ENCODE measurements at places on chromosomes 16 and 17. TPM values are rescaled to one million over a fixed set of nuclear protein-coding genes. Genes with fewer than 3 reads are reported as not detected.

- DNase-seq = no peak
Measured at GRCh38 chr17:1002771-1003555, 6.0 kb downstream of the TIMM22 start.

DNA sequence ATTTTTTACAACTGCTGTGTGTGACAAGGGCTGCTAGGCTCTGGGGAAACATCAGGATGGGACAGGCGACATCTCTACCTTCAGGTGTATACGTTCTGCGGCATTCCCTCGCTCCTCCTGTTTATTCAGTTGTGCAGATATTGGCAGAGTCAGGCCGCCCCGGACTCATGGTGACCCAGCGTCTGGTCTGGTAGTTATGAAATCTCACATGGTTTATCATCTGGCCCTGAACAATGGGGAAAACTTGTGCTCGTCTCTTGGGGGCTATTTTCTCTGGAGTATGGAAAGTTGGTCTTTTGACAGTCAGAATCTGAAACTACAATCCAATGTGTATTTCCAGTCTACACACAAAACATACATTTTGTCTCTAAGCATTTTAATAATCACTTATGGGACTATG lies 3.3 kb downstream of the MARCHF10 start:
- no peak for DNase-seq

WSCD1 gene
- 1.8 TPM for total RNA-seq

ATMIN gene
- total RNA-seq = 30.7 TPM

- DNase-seq = no peak
Measured at GRCh38 chr17:11182430-11182829, 58.6 kb upstream of the SHISA6 start.

GRCh38 chr16:24514096-24514495 lies 25.3 kb upstream of the RBBP6 start:
- DNase-seq = no peak

- DNase-seq = no peak
Measured at GRCh38 chr16:53982631-53983042, 278.7 kb downstream of the FTO start.

GRCh38 chr17:73592501-73592961 lies 51.7 kb downstream of the SDK2 start:
- no peak for DNase-seq

DNA sequence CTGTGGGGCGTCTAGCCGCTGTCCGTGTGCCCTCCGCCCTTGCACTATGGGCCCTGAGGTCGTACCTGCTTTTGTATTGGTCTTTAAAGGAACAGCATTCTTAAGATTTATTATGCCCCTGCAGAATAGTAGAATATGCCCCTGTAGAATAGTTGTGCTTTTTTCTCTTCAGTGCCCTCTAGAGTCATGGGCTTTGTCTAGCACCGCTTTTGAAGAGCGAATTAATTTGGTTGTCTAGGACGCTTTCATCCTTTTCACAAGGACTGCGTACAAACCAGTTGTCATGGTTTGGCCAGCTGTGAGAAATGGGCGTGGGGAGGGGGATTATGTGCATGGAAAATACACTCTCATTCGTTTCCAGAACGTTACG lies 621 bp downstream of the CEP95 start:
- no peak for DNase-seq

DNA sequence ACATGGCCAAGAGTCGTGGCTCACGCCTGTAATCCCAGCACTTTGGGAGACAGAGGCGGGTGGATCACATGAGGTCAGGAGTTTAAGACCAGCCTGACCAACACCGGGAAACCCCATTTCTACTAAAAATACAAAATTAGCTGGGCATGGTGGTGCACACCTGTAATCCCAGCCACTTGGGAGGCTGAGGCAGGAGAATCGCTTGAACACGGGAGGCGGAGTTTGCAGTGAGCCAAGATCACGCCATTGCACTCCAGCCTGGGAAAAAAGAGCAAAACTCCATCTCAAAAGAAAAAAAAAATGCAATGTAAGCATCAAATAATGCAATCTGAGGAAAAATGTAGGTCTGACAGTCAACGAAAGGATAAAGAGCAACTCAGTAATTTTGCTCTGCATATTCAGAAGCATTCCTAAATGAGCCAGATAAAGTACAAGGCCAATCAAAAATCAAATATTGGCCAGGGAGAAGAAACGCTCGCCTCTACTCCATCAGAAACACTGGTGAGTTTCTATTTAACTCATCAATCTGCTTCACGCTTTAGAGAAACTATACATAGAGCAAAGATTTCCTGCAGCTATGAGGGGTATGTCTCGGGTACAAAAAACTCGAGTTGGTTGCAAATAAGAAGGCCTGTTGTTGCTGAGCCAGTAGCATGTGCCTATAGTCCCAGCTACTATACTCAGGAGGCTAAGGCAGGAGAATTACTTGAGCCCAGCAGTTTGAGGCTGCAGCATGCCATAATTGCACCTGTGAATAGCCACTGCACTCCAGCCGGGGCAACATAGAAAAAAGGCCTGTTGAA lies 3.7 kb downstream of the TXNDC11 start:
- no peak for DNase-seq

TBC1D3E gene
- total RNA-seq = not detected

ITGAX gene
- total RNA-seq = not detected

MYOCD gene
- 0.34 TPM for total RNA-seq

DNAAF8 gene
- total RNA-seq = 1.4 TPM

DNA sequence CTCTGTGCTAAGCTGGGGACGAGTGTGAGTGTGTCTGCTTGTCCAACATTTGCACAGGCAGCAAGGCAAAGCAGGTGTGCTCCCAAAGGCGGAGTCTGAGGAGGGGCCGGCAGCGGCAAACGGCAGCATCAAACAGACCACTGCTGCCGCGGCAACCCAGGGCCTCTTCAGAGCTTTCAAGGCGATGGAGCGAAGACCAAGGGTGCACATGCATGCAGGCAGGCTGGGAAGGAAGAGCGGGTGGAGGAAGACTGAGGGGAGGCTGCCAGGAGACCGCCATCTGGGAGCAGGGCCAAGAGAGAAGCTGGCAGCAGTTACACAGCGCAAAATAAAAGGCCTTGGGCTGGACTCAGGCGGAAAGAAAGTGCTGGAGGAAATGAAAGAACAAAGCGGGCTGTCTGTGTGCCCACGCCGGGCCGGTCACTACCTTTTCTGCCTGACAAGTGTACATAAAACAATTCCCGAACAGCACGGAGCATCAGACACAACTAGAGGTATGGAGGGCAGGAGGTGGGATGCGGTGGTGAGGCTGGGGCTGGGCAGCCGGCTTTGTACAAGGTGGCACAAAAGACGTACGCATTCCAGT lies 8.5 kb downstream of the TIMM22 start:
- DNase-seq = no peak

KRTAP17-1 gene
- total RNA-seq = 81.5 TPM

VASN gene
- total RNA-seq = 10.8 TPM

- no peak for DNase-seq
Measured at GRCh38 chr17:69088643-69089200, 28.0 kb upstream of the ABCA9 start.

DNA sequence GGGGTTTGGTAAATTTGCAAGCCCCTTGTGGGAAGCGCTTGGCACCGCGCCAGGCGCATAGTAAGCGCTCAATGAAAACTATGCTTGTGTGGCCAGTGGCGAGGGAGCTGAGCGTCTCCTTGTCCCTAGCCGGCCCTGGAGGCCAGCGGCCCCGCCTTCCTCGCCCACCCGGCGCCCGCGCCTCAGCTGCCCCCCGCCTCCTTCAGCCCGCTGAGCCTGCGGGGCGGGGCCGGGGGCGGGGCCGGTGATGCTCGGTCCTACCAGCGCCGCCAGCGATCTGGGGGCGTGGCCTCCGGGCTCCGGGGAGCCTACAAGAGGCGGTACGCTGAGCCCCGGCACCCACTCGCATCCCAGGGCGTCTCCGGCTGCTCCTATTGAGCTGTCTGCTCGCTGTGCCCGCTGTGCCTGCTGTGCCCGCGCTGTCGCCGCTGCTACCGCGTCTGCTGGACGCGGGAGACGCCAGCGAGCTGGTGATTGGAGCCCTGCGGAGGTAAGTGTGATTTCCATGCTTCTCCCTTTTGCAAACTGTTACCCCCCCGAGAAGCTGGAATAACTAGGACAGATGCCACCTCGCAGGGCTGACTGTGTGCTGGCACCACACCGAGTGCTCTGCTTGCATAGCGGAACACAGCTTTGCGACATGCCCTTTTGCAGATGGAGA lies at the start of gene CRISPLD2:
Gene CRISPLD2, plus strand, starts transcription at position 342 of the 661 bp plus-strand sequence. CDS start 18,511 bp downstream, outside the sequence.
- peak; percentile 94 for DNase-seq

TBC1D16 gene
- 24.7 TPM for total RNA-seq

DNA sequence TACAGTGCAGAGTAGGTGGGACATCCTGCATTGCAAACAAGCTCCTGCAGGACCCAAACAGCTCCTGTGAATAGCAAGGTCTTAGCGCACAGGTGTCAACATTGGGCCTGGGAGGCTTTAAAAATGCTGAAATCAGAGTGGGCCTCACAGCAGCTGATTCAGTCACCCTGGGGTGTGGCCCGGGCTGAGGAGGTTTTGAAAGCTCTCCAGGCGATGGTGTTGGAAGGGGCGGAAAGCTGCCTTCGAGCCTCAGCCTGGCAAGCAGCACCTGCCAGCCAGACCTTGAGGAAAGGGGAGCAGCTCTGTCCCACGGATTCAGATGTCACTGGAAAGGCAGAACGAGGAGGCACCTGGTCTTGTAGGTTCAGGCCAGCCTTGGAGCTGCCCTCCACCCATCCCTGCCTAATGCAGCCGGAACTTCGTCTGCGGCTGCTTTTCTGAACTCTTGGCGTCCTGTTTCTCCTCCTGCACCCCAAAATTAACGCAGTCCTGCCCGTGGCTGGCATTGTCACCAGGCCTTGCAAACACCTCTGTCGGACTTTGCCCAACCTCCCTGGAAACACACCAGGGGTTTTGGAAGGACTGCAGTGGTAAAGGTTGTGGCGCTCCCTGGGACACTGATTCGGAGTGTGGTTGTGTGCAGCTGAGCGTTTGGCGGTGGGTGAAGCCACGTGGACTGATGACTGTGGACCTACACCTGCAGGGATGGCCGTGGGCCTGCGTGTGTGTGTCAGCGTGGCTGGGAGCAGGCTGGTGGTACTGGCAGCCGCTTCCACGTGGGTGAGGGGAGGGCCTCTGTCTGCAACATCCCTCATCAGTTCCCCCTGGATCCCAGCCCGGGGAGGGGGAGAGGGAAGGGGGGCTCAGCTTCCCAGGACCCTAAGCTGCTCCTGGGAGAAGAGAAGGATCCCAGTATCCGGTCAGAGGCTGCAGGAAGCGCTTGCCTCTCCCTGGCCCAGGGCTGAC lies 3.4 kb downstream of the NECAB2 start:
- DNase-seq = no peak

DNA sequence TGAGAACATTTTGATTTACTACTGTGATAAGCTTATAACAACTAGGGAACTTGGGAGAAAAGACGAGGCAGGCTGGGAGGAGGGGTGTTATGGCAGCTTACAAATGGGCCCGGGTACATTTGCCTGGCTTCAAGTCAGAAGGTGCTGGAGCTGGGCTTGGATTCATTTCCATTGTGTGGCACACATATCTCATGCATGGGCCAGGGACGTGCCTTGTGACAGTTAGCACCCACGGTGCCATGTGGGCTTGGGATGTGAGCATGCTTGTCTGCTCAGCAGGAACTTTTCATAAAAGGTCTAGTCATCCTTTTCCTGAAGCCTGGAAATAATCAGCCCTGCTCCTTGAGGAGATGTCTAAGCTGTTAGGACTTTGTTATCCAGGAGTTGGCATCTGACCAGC lies 572.2 kb downstream of the CDH13 start:
- no peak for DNase-seq
